Mesothelial cell of epicardium (in vitro differentiated cells): ENCODE measurements at places on chromosomes 6 and 20.

DNA sequence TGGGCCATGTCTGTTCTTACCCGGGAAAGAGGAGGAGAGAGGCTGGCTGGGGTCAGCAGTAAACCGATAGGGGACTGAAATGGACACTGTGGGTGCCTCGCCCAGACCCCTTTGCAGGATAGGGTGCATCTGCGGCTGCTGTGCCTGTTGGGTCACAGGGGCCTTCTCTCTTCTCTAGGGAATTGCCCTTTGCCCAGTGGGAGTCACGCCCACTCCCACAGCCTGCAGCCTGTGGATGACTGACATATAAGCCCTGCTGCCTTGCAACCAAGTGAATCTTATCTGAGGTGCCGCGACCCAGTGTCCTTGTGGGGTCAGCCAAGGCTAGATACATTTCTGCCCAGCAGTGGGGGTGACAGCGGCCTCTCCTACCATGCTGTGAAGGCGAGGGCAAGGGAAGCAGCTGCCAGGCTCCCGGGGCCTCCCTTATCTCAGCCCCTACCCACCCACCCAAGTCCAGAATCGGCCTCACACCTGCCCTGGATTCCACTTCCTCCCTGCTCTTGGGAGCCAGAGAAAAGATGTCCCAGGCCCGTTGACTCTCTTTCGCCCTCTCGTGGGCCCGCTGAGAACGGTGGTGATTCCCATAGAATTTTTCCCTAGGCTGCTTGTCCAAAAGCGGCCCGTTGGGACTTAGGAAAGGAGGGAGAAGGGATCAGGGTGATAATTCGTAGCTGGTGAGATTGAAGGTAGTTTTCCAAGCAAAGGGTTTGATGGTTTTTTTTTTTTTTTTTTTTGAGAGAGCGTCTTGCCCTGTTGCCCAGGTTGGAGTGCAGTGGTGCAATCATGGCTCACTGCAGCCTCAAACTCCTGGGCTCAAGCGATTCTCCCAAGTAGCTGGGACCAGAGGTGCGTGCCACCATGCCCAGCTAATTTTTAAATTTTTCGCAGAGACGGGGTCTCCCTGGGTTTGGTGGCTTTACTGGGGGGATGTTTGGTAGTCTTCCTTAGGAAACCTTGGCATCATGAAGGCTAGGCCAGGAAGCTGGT, 76.4 kb upstream of the RNF24 start:
- DNase-seq, result peak; percentile 73

GRCh38 chr6:168097621-168098430, 18.8 kb upstream of the FRMD1 start:
- no peak for DNase-seq

DNA sequence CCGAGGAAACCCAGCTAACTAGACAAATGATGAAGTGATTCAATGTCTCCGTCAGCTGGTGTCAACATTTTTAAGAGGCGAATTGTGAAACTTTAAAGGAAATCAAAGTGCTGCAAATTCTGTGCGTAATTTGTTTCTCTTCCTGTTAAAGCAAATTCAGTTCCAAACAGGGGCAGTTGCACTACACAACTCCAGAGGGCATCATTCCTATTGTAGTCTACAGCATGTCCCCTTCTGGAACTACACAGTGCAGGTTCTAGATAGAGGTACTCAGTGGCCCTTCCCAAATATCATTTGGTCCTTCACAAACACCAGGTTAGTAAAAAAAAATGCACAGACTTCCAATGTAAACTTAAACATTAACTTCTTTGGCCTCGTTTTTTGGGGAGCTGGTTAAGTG, 38.3 kb upstream of the SMLR1 start:
- DNase-seq, result no peak

GRCh38 chr6:163776196-163776905, 361.8 kb downstream of the QKI start:
- DNase-seq, result no peak
